Endothelial cell of umbilical vein (primary cell): ENCODE measurements at places on chromosomes 11 and 22. TPM values are rescaled to one million over a fixed set of nuclear protein-coding genes. Genes with fewer than 3 reads are reported as not detected.

PRPF19 gene
- polyA plus RNA-seq = 97.1 and 121 TPM in 2 replicates

TP53I11 gene
- 29.6 and 31.5 TPM in 2 replicates for polyA plus RNA-seq

CDHR5 gene
- not detected in 2 replicates for polyA plus RNA-seq

IGLL5 gene
- not detected in 2 replicates for polyA plus RNA-seq

KCNQ1 gene
- polyA plus RNA-seq = 0.07 and 0.08 TPM in 2 replicates

OR6T1 gene
- polyA plus RNA-seq = not detected in 2 replicates

APIP gene
- 5.1 and 10.0 TPM in 2 replicates for polyA plus RNA-seq

DNA sequence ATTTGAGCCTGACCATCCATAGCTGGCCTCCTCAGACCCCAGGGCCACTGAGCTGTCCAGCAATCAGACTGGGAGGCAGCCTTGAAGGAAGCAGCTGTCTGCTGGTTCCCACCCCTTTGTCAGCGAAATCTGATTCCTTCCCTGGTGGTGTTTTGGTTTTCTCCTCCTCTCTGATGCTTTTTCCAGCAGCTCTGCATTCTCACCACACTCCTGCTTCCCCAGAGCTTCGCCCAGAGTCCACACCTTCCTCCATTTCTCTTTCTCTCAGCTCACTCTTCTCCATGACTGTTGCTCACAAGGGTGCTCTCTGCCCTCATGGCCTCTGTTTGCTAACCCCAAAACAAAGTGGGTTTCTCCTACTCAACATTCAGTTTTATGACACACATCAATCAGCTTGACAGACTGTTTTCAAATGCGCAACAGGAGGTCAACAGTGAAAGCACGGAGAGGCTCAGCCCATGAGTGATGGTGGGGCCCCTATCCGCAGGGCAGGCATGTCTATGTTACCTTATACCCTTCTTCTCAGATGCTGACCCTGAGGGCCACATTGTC lies 130.6 kb upstream of the MTNR1B start:
- H3K4me1 ChIP-seq = no peaks in the 10 kb centered on the region
- no peaks in the 10 kb centered on the region for H3K36me3 ChIP-seq
- no peak for DNase-seq
- H3K4me3 ChIP-seq = no peak overlapping the region
- no peak overlapping the region for H3K27ac ChIP-seq
- no peaks in the 10 kb centered on the region for H3K27me3 ChIP-seq

DNA sequence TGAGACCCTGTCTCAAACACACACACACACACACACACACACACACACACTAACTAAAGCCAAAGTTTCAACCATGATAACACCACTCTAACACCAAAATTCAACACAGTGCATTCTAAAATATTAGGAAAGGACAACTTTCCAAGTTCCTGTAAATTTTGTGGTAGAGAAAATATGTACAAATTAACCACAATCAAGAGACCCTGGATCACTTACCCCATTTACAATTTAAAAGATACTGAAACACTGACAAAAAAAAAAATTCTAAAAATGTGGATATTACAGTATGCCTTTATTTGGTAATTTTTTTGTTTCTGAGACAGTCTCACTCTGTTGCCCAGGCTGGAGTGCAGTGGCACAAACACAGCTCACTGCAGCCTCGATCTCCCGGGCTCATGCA lies 9.7 kb downstream of the MRTFA start:
- H3K4me1 ChIP-seq = no peaks in the 10 kb centered on the region
- DNase-seq = no peak
- no peak overlapping the region for H3K27ac ChIP-seq
- no peak overlapping the region for H3K4me3 ChIP-seq

- H3K36me3 ChIP-seq = no peaks in the 10 kb centered on the region
- no peak for DNase-seq
- no peak overlapping the region for H3K27ac ChIP-seq
Measured at GRCh38 chr22:49095366-49095765, 732.3 kb downstream of the BRD1 start.

- H3K36me3 ChIP-seq = peaks cover 11% of the 10 kb centered on the region
- H3K4me3 ChIP-seq = no peak overlapping the region
- no peak for DNase-seq
Measured at GRCh38 chr11:116774661-116775060, 1.9 kb upstream of the BUD13 start.

DNA sequence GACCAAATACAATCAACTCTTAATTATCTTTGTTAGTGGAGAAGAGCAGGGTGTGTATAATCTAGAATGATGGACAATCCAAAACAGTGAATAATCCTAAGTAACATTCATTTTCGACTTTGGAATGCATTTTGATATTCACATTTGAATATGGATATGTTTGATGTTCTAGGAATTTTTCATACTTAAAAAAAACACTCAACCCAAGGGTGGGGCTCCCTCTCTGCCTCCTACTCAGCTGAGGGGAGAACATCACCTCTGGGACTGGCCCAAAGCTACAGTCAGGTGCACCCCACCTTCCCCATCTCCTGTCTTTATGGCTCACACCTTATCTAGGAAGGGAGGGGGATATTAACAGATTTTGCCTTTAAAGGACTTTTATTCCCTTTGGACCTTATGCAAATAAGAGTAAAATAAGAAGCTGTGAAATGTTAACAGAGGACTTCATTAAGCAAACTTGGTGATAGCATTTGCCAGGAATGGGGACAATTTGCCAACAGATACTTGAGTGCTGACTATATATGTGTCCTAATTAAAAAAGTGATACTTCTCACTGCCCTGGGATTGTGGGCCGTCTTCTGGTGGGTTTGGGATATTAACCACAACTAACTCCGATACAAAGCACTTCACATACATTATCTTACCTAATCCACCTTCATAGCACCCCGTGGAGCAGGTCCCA lies 187.0 kb downstream of the ST3GAL4 start:
- no peaks in the 10 kb centered on the region for H3K36me3 ChIP-seq
- no peaks in the 10 kb centered on the region for H3K4me1 ChIP-seq
- DNase-seq = no peak
- H3K27ac ChIP-seq = no peak overlapping the region

DNA sequence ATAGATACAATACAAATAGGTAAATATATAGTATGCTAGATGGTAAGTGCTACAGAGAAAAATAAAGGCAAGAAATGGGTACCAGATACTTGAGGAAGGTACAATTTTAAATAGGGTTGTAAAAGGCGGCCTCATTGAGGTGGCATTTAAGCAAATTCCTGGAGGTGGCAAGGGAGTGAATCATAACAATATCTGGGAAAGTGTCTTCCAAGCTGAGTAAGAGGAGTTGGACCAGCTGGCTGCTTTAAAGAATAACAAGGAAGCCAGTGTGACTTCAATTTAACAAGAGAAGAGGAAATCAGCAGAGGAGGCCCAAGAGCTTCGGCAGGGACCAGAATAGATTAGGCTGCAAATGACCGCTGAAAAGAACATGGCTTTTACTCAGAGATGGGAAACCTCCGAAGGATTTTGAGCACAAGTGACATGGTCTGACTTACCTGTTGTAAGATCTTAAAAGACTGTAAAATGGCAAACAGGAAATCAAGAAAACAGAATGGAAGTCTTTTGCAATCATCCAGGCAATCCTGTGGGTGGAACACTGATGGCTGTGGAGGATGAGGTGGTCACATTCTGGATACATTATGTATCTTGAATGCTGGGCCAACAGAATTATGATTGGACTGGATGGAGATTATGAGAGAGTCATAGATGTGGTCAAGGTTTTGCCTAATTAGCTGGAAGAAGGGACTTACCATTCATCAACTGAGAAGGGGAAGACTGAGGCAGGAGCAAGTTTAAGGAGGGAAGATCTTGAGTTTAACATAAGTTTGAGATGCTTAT lies 77.2 kb downstream of the RDX start:
- no peak overlapping the region for H3K27ac ChIP-seq
- no peak overlapping the region for H3K4me3 ChIP-seq
- no peak for DNase-seq
- H3K4me1 ChIP-seq = no peaks in the 10 kb centered on the region
- H3K36me3 ChIP-seq = no peaks in the 10 kb centered on the region
- H3K27me3 ChIP-seq = no peaks in the 10 kb centered on the region

- no peak for DNase-seq
- H3K4me1 ChIP-seq = no peaks in the 10 kb centered on the region
- no peak overlapping the region for H3K27ac ChIP-seq
- H3K4me3 ChIP-seq = no peak overlapping the region
Measured at GRCh38 chr11:77441426-77441825, 32.5 kb downstream of the PAK1 start.

DNA sequence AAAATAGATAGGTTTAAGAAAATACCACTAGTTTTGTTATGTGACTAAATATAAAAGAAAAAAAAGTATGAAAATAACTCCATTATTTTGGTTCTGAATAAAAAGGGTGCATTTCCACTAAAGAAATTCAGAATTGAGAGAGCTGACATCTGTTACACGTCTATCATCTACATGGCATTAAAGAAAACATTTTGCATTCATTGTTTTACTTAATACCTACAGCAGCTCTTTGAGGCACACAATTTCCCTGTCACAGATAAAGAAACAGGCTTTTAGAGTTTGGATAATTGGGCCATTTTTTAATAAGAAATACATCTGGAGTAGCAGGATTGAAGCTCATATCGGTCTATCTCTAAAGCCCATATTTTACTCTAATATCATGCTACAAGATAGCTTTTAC lies 145.7 kb upstream of the LUZP2 start:
- no peak for DNase-seq
- no peak overlapping the region for H3K4me3 ChIP-seq
- H3K4me1 ChIP-seq = no peaks in the 10 kb centered on the region
- H3K36me3 ChIP-seq = no peaks in the 10 kb centered on the region
- no peaks in the 10 kb centered on the region for H3K27me3 ChIP-seq
- no peak overlapping the region for H3K27ac ChIP-seq

- H3K36me3 ChIP-seq = no peaks in the 10 kb centered on the region
- no peaks in the 10 kb centered on the region for H3K4me1 ChIP-seq
- no peak overlapping the region for H3K4me3 ChIP-seq
- H3K27me3 ChIP-seq = no peaks in the 10 kb centered on the region
- DNase-seq = no peak
- no peak overlapping the region for H3K27ac ChIP-seq
Measured at GRCh38 chr11:37076866-37077265, 478.8 kb upstream of the RAG2 start.

DNA sequence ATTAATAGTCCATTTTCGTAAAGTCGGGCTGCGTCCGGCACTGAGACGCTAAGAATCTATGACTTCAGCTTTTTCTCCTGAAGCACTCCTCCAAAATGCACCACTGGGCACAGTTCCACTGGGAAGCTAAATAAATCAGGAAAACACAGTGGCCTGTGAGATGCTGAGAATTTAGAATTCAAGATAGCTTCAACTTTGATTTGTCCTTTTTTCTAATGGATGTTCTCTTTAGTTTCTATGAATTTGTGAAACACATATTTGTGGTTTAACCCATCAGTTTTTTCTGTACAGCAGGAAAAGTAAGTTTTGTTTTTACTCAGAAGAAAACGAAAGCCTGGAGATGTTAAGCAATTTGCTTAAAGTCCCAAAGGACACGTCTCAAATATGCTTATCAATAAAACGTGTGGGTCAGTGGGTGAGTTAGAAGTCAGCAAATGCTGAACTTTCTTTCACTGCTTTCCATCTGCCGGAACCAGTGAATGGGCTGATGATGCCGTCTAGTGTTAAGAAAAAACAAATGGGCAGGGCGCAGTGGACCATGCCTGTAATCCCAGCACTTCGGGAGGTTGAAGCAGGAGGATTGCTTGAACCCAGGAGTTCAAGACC lies 40.7 kb upstream of the CLMP start:
- no peaks in the 10 kb centered on the region for H3K36me3 ChIP-seq
- H3K27me3 ChIP-seq = no peaks in the 10 kb centered on the region
- no peak overlapping the region for H3K27ac ChIP-seq
- no peaks in the 10 kb centered on the region for H3K4me1 ChIP-seq
- DNase-seq = no peak

DNA sequence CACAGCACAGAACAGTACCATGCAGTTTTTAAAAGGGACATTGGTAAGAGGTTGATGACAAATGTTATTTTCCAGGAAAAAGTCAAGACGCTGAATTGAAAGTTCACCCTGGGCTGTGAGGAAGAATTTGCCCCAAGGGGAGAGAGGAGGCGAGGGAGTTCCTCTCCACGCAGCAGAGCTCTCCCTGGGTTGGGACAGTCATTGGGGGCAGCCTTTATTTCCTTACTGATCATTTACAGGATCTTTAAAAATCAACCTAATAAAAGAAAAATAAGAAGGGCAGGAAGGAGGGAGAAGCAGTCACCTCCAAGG lies 49.9 kb upstream of the WNT7B start:
- H3K36me3 ChIP-seq = no peaks in the 10 kb centered on the region
- no peak overlapping the region for H3K4me3 ChIP-seq
- no peak overlapping the region for H3K27ac ChIP-seq
- DNase-seq = no peak
- H3K4me1 ChIP-seq = peaks cover 3% of the 10 kb centered on the region

DNA sequence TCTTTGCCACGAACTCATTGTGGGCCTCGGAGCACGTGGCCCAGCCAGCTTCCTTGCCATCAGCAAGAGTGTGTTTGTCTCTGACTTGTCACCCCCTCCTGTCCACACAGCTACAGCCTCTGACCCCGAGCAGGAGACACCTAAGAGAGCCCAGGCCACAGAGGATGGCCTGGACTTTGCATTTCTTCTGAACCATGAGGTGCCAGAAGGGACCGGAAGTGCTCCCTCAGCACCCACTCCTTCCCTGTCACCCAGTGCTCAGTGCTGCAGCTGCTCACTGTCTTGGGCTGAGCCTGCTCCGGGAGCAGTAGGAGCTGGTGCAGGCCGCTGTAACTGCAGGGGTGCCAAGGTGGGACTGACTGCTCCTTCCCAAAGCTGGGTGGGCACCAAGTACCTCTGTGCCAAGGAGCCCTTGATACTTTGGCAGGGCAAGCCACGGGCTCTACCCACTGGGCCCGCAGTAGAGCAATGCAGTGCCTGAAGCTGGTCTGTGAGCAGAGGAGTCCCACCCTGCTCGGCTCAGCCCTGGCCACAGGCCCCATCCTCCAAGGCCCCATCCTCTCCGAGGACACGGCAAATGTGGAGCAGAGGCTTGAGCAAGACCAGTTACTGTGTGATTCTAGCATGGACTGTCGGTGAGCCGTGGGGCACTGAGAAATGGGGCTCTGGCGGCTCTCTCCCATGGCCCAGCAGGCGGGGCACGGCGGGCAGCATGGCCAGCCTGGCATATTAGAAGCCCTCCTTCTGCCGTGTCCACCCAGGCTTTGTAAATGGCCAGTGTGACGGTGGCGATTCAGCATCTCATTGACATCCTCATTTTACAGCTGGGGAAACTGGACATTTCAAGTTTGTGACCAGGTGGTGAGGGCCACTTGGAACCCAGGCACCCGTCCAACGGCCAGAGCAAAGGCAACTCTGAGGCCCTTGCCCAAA lies 6.3 kb downstream of the GRK2 start:
- no peaks in the 10 kb centered on the region for H3K27me3 ChIP-seq
- H3K27ac ChIP-seq = no peak overlapping the region
- H3K4me1 ChIP-seq = peaks cover 40% of the 10 kb centered on the region
- no peaks in the 10 kb centered on the region for H3K36me3 ChIP-seq
- no peak for DNase-seq
- no peak overlapping the region for H3K4me3 ChIP-seq

DNA sequence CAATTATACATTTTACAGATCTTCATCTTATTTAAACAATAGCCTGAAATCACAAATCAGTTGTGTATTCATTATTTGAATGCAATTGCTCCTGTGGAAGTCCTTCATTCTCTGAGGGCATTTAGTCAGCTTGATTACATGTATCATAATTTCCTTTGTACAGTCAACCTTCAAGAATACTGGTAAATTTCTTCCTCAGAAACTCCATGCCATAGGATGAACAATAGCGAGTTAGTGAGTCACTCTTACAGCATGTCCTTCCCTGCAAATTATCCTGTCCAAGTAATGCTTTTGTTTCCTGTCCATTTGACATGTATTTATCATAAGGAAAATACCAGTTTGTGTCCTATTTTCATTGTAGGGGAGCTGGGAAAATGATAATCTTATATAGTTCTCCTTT lies 3.8 kb downstream of the OR10S1 start:
- H3K27ac ChIP-seq = peak overlapping the region; percentile 93
- peak; percentile 96 for DNase-seq
